ENCODE measurements at places on chromosomes 11 and 22.

DNA sequence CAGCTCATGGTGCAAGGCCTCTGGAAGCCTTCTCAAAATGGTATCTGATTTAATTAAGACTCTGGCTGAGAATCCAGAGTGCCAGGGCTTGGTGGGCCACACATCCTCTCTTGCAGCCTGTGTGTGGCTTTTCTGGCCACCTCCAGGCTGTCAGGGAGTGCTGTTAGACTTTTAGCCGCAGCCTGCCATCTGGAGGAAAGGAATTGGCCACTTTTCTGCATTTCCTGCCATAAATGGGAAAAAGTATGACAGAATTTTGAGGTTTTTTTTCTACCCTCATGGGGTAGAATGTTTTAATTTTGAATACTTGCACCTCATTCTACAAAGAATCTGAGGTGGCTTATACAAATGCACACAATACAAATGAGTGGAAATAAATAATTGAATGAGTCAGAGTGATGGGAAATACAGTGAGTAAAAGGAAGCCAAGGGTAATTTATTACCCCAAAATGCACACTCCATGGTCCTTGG lies 218.4 kb downstream of the ADAMTS15 start:
- DNase-seq: no peak

DNA sequence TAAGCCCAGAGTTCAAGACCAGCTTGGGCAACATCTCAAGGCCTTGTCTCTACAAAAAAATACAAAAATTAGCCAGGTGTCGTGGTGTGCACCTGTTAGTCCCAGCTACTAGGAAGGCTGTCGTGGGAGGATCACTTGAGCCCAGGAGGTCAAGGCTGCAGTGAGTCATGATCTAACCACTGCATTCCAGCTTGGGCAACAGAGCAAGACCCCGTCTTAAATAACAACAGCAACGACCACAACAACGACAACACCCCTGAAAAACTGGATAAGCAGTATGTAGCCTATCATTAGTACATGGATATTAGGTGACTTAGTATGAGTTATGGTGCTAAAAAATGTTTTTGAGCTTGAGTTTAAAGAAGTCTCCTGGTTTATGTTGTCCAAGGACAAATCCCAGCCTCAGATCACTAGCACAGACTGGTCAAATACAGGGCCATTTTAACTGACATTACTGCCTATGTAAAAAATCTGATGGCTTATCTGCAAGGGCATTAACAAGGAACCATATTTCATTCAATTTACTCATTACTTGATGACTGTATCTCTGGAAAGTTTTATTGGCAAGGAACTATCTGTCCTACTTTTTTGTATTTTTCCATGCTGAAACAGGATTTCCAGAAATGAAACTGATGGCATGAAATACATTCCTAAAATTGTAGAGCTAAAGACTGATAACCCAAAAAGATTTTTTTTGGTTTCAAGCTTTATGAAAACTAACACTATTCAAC lies 23.4 kb downstream of the C2CD3 start:
- DNase-seq: no peak

GRCh38 chr11:18061351-18061750 lies 15.3 kb upstream of the TPH1 start:
- DNase-seq: no peak

- peak; percentile 18 for DNase-seq
These were observed 220.5 kb upstream of the CADM1 start for GRCh38 chr11:115724666-115725065.

DNA sequence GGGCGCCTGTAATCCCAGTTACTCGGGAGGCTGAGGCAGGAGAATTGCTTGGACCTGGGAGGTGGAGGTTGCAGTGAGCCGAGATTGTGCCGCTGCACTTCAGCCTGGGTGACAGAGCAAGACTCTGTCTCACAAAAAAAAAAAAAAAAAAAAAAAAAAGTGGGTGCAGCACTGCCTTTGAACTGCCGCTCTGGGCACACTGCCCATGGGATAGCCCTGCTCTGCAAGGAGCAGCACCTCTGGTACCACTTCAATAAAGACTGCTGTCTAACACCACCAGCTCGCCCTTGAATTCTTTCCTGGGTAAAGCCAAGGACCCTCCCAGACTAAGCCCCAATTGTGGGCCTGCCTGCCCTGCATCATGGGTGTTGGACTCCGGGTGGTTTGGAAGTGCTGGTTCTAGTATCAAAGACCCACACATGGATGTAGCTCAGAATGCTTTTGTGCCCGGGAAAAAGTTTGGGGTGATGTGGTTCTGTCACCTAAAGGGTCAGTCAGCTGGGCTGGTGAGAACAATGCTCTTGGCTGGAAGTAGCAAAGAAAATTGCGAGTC lies 444.3 kb downstream of the TBC1D22A start:
- no peak for DNase-seq

GRCh38 chr22:30337461-30337778 lies 10.7 kb upstream of the TBC1D10A start:
- no peak for DNase-seq
